ENCODE measurements at places on chromosomes 7 and 10. TPM values are rescaled to one million over a fixed set of nuclear protein-coding genes. Genes with fewer than 3 reads are reported as not detected.

The GRID1 gene
- 2.7 TPM for total RNA-seq

DNA sequence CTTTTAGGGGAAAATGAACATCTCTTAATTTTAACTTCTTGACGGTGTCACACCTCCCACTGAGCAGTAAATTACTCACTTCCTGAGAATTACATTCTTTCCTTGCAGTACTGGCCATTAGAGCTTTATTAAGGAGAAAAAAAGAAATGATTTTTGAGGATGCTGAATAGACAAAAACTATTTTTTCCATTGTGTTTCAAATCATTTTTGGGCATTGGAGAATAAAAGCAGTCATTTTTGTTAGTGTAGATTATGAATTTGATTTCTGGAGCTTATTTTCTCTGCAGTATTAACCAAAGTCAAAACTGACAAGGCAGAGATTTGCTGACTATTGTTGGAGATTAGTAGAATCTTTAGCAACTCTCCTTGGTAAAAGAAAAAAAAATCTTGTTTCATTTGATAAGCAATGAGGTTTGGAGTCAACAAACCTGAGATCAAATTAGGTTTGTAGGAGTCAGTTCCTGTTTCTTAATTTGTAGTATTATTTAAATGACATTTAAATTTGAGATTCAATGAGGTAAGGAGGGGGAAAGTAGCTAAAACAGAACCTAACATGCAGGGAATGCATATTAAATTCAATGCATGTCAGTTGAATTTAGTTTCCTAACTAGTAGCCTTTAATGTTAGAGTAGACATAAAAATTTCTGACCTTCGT is 70.6 kb downstream of the AP3M1 start:
- DNase-seq, result no peak

- no peak for DNase-seq
Measured at GRCh38 chr7:138630059-138630610, 71.0 kb downstream of the SVOPL start.

The ATRNL1 gene
- total RNA-seq, result 18.4 TPM

- DNase-seq, result no peak
Measured at GRCh38 chr10:128063736-128064107, 62.5 kb downstream of the MKI67 start.

Measured in ureter (tissue), 1 donor.